ENCODE measurements at places on chromosomes 4 and X. TPM values are rescaled to one million over a fixed set of nuclear protein-coding genes. Genes with fewer than 3 reads are reported as not detected.

The SRPK3 gene
- total RNA-seq: 0.12 TPM

The CTAG2 gene
- total RNA-seq: not detected

The BTC gene
- total RNA-seq: not detected

The EGFL6 gene
- total RNA-seq: not detected

The PPID gene
- total RNA-seq: 15.1 TPM

The CCSER1 gene
- total RNA-seq: not detected

The MAGEA12 gene
- not detected for total RNA-seq

The RAI2 gene
- total RNA-seq: 0.20 TPM

The ATP2B3 gene
- not detected for total RNA-seq

The GAGE12C gene
- total RNA-seq: not detected

The DMRTC1 gene
- total RNA-seq: not detected

The MAGEB10 gene
- not detected for total RNA-seq

The ATOH1 gene
- total RNA-seq: not detected

The CT55 gene
- not detected for total RNA-seq

The NXF2 gene
- not detected for total RNA-seq
